ENCODE measurements at places on chromosomes 1 and 21. TPM values are rescaled to one million over a fixed set of nuclear protein-coding genes. Genes with fewer than 3 reads are reported as not detected.
A peak's percentile ranks its signal among the peaks of the same experiment; 100 is the strongest.

GRCh38 chr1:153429266-153430165, 13.2 kb downstream of the S100A7A start:
- no peak overlapping the region for H3K27ac ChIP-seq
- DNase-seq, result no peak
- H3K4me1 ChIP-seq, result no peaks in the 10 kb centered on the region
- H3K36me3 ChIP-seq, result no peaks in the 10 kb centered on the region
- no peak overlapping the region for H3K4me3 ChIP-seq

NBPF6 gene
- not detected for total RNA-seq

- peaks cover 98% of the 10 kb centered on the region for H3K4me1 ChIP-seq
- H3K27me3 ChIP-seq, result no peaks in the 10 kb centered on the region
- no peaks in the 10 kb centered on the region for H3K36me3 ChIP-seq
- H3K4me3 ChIP-seq, result no peak overlapping the region
Observed at GRCh38 chr1:27523337-27524020, 33.5 kb upstream of the WASF2 start.

SLC1A7 gene
- 1.6 TPM for total RNA-seq

APCS gene
- total RNA-seq, result not detected

- no peaks in the 10 kb centered on the region for H3K36me3 ChIP-seq
- no peak for DNase-seq
- peak overlapping the region; percentile 75 for H3K27ac ChIP-seq
- H3K27me3 ChIP-seq, result no peaks in the 10 kb centered on the region
- H3K4me3 ChIP-seq, result no peak overlapping the region
- peaks cover 36% of the 10 kb centered on the region for H3K4me1 ChIP-seq
Observed at GRCh38 chr1:203643213-203644045, 16.8 kb downstream of the ATP2B4 start.

TXLNA gene
- 20.3 TPM for total RNA-seq

- H3K4me1 ChIP-seq, result peaks cover 5% of the 10 kb centered on the region
- no peaks in the 10 kb centered on the region for H3K36me3 ChIP-seq
- H3K27me3 ChIP-seq, result no peaks in the 10 kb centered on the region
- DNase-seq, result no peak
- no peak overlapping the region for H3K4me3 ChIP-seq
Observed at GRCh38 chr1:199780948-199781670, 246.4 kb upstream of the NR5A2 start.

DNA sequence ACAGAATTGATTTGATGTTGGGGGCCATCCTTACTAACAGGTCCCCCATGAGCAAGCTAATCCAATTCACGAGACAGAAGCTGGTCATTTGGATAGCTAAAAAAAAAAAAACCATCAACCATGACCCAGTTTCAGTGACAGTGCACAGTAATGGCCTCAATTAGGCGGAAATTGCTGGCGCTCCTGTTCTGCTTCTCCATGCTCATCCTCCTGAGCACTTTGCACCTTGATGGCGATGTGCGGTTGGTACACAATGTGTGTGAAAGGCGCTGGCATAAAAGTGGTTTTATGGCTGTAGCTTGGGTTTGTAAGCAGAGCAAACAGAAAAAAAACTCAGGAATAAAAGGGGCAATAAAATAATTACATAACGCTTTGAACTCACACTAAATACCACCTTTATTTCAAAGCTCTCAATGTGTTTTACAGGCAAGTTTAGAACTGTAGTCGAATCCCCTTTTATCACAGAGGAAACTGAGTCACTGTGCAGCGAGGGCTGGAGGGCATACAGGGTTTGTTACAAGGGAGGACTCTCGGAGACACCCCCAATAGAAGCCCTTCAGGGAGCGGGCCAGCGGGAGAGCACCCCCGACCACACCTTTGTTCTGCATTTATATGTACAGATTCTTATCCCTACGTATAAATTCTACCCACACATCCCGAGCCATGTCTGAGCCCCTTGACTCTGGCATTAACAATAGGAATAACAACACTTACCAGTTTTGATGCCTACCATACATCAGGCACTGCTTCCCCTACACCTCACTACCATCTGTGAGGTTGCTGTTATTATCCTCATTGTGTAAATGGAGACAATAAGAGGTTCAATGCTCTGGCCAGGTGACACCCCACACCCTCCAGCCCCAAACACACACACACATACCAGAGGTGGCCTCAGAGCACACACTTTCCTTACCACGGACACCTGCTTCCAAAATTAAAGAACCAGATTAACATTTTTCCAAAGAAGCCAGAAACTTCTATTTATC, 213.5 kb upstream of the IRF2BP2 start:
- no peaks in the 10 kb centered on the region for H3K27me3 ChIP-seq
- H3K36me3 ChIP-seq, result no peaks in the 10 kb centered on the region
- H3K4me1 ChIP-seq, result peaks cover 53% of the 10 kb centered on the region
- peak; percentile 87 for DNase-seq
- peak overlapping the region; percentile 87 for H3K27ac ChIP-seq

DNA sequence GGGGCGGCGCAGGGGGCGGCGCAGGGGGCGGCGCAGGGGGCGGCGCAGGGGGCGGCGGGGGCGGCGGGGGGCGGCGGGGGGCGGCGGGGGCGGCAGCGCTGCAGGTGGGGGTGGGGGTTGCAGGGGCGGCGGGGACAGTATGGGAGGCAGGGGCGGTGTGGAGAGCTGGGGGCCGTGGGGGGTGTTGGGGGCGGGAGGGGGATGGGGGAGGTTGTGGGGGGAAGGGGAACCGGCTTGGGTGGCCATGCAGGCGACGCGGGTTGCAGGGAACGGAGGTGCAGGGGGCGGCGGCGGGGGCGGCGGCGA, 13.0 kb upstream of the SLC19A1 start:
- no peaks in the 10 kb centered on the region for H3K4me1 ChIP-seq
- no peaks in the 10 kb centered on the region for H3K27me3 ChIP-seq
- peak overlapping the region; percentile 85 for H3K27ac ChIP-seq
- DNase-seq, result no peak
- H3K4me3 ChIP-seq, result peak overlapping the region; percentile 50

DNA sequence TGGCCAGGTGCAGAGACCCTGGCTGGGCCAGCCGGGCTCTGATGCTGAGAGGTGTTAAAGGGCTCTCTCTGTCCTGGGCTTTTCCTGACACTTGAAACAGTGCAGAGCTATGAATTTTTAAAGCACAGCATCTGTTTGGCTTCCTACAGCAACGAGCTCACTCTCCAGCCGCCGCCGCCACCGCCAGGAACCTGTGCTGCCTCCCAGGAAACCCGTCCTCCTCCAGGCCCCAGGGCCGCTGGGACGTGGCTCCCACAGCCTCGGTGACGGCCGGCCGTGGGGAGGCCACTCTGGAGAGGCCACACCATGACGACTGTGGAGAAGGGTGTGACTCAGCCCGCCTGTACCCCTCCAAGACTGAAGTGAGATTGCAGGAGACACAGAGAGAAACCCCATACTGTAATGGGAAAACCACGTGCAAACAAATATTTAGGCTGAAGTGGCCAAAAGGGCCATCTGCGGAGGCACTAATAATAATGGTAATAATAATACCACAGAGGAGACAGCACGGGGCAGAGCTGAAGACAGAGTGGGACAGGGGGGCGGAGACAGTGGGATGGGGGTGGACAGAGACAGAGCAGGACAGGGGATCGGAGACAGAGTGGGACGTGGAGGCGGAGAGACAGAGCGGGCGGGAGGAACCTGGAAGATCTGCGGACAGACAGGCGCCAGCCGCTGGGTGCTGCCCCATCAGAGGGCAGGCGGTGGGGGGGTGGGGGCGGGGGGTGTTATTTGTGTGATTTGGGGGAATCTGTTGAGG, 139.2 kb downstream of the CASZ1 start:
- DNase-seq, result no peak
- no peak overlapping the region for H3K4me3 ChIP-seq
- H3K4me1 ChIP-seq, result peaks cover 20% of the 10 kb centered on the region

DNA sequence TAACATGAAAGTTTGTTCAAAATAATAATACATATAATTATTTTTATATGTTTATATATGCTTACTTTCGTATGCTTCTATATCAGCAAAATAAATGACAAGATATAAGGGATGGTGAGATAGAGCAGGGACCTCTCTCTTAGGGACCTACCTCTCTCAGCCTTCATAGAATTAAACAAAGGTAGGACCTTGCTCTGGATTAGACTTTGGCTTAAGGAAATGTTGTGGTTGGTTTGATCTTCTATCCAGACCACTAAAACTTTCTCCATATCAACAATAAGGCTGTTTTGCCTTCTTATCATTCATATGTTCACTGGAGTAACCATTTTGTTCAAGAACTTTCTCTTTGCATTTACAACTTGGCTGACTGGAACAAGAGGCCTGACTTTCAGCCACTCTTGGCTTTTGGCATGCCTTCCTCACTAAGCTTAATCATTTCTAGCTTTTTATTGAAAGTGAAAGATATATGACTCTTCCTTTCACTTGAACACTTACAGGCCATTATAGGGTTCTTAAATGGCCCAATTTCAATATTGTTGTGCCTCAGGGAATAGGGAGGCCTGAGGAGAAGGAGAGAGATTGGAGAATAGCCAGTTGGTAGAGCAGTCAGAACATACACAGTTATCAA, 14.4 kb downstream of the FRRS1 start:
- no peak for DNase-seq
- no peaks in the 10 kb centered on the region for H3K36me3 ChIP-seq
- H3K27ac ChIP-seq, result peak overlapping the region; percentile 45
- peaks cover 36% of the 10 kb centered on the region for H3K4me1 ChIP-seq
- H3K27me3 ChIP-seq, result no peaks in the 10 kb centered on the region

DNA sequence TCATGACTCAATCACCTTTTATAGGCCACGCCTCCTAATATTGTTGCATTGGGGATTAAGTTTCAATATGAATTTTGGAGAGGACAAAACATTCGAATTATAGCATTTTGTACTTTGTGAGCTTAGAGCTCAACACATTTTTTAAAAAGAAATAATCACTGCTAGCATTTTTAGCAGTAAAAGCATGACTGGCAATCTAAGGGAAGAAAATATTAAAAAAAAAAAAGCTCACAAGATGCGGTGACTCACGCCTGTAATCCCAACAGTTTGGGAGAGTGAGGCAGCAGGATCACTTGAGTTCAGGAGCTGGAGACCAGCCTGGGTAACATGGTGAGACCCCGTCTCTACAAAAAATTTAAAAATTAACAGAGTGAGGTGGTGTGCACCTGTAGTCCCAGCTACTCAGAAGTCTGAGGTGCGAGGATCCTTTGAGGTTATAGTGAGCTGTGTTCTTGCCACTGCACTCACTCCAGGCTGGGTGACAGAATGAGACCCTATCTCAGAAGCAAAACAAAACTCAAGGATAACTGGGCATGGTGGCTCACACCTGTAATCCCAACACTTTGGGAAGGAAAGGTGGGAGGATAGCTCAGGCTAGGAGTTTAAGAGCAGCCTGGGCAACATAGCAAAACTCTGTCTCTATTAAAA, 28.8 kb upstream of the DIPK1A start:
- no peak for DNase-seq
- no peak overlapping the region for H3K27ac ChIP-seq
- H3K4me1 ChIP-seq, result peaks cover 3% of the 10 kb centered on the region
- H3K36me3 ChIP-seq, result no peaks in the 10 kb centered on the region
- no peak overlapping the region for H3K4me3 ChIP-seq

DNA sequence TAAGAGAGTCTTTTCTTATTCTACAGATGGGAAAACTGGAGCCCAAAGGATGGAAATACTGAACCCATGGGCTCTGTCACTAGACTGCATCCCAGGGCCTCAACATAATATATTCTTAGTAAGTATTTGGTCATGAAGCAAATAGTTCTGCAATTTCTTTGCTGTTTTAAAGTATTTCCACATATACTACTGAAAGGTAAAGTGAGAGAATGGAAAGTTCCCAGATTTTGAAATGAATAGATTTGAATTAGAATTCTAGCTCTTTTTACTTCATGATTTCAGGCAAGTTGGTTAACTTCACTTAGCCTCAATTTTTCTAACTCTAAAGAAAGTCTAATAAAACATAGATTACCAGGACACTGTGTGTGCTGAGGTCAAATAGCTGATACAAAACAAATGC, 95.6 kb upstream of the FGGY start:
- DNase-seq, result no peak
- no peaks in the 10 kb centered on the region for H3K27me3 ChIP-seq

DNA sequence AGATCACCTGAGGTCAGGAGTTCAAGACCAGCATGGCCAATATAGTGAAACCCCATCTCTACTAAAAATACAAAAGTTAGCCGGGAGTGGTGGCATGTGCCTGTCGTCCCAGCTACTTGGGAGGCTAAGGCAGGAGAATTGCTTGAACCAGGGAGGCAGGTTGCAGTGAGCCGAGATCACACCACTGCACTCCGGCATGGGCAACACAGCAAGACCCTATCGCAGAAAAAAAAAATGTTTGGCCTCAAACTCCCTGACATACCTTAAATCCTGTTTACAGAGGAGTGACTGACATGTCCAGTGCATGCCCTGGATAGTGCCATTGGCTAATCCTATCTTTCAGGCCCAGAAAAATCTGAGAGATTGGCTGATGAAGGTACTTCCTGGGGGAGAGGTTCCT, 11.8 kb downstream of the DCLRE1B start:
- DNase-seq, result no peak
- no peaks in the 10 kb centered on the region for H3K36me3 ChIP-seq
- H3K27me3 ChIP-seq, result no peaks in the 10 kb centered on the region

GRCh38 chr1:171258943-171259342, 10.6 kb downstream of the FMO1 start:
- H3K27ac ChIP-seq, result no peak overlapping the region
- H3K27me3 ChIP-seq, result no peaks in the 10 kb centered on the region
- H3K36me3 ChIP-seq, result no peaks in the 10 kb centered on the region
- no peak overlapping the region for H3K4me3 ChIP-seq
- no peak for DNase-seq

DNA sequence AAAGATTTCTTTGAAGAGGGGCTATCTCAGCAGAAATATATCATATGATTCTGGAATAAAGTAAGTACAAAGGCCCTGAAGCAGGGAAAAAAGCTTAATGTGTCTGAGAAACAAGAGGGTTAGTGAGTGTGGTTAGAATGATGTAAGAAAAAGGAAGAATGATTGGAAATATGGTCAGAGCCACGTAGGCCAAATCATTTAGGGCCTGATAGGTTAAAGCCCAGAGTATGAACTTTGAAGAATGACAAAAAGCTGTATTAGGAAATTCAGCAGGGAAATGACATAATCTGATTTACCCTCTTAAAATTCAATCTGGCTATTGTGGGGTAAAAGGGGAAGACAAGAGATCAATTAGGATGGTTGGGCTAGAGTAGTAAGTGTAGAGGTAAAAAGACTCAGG, 69.0 kb upstream of the MUTYH start:
- H3K27me3 ChIP-seq, result no peaks in the 10 kb centered on the region
- H3K27ac ChIP-seq, result no peak overlapping the region
- no peaks in the 10 kb centered on the region for H3K4me1 ChIP-seq
- no peak overlapping the region for H3K4me3 ChIP-seq
- no peaks in the 10 kb centered on the region for H3K36me3 ChIP-seq
- DNase-seq, result no peak

- H3K27ac ChIP-seq, result no peak overlapping the region
- no peak for DNase-seq
- H3K36me3 ChIP-seq, result no peaks in the 10 kb centered on the region
- H3K4me3 ChIP-seq, result no peak overlapping the region
- no peaks in the 10 kb centered on the region for H3K27me3 ChIP-seq
- no peaks in the 10 kb centered on the region for H3K4me1 ChIP-seq
Observed at GRCh38 chr1:17192394-17193221, 12.3 kb upstream of the PADI1 start.
